Naive thymus-derived CD8-positive, alpha-beta T cell (primary cell): ENCODE measurements at places on chromosomes 4 and X.
A peak's percentile ranks its signal among the peaks of the same experiment; 100 is the strongest.

- DNase-seq, result peak; percentile 77
Measured at GRCh38 chr4:1693131-1693896, 9.2 kb upstream of the FAM53A start.

GRCh38 chr4:68476191-68476590 lies 28.9 kb downstream of the TMPRSS11E start:
- DNase-seq, result no peak

- no peak for DNase-seq
Measured at GRCh38 chr4:185598846-185599552, 63.7 kb upstream of the PDLIM3 start.

GRCh38 chrX:150569155-150569477 lies 695 bp downstream of the MTM1 start:
- peak; percentile 72 for DNase-seq

- no peak for DNase-seq
Measured at GRCh38 chr4:170008371-170008770, 17.8 kb downstream of the MFAP3L start.

- no peak for DNase-seq
Measured at GRCh38 chr4:105990933-105991332, 95.7 kb downstream of the NPNT start.

GRCh38 chr4:40702137-40702799 lies 47.5 kb upstream of the NSUN7 start:
- no peak for DNase-seq

DNA sequence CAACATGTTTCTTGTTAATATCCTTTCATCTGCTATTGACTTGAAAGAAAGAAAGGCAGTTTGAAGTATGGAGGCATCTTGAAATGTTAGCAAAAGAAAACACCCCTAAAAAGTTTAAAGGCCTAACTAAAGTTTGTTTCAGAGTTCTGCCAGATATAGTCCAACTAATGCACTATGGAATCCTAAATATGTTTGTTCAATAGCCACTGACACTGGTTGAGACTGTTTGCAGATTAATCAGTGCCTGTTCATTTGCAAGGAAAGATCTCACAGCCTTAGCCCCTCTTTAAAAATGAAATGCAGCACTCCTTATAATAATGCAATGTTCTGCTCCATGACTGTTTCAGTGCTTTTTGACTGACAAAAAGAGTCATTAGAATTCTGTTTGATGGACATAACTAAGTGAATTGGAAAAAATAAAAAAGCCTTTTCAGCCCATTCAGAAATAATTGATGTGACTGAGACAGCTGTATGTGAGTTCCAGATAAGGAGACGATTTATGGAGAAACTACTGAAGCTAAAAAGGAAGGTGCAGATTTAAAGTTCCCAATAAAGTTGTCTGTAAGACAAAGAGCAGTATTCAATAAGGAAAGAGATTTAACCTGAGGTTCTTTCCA lies 192.0 kb downstream of the PCDH7 start:
- DNase-seq, result no peak

DNA sequence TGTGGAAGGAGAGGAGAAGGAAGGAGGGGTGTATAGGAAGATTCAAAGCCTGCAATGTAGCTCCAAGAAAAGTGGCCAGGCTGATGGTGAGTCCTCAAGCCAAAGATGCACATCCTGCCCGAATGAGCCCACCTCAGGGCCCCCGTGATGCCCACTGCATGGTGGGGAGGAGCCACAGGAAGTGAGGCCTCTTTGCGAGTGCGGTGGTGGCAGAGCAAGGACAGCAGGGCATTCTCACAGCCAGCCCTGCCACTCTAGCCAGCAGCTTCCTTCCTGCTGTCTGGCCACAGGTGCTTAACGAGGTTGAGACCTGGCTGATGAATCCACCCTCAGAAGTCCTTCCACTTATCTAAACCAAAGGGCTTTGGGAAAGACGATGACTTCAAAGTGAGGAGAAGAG lies 55.8 kb downstream of the BCOR start:
- no peak for DNase-seq

- no peak for DNase-seq
Measured at GRCh38 chr4:98627531-98628257, 30.7 kb downstream of the TSPAN5 start.

DNA sequence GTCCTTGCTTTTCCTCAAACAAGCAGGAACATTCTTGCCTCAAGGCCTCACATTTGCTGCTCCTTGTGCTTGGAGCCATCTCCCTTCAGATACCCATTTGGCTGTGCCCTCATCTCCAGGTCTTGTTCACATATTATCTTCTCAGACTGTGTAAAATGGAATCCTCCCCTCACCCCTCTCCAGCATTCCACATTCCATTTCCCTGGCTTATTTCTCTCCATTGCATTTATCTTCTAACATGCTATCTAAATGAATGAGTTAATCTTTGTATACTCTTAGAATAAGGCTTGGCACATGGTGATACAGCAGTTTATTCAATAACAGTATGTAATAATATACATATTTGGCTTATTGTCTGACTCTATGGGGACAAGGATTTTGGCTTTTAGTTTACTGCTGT lies 8.8 kb upstream of the GALNT7 start:
- DNase-seq, result no peak

DNA sequence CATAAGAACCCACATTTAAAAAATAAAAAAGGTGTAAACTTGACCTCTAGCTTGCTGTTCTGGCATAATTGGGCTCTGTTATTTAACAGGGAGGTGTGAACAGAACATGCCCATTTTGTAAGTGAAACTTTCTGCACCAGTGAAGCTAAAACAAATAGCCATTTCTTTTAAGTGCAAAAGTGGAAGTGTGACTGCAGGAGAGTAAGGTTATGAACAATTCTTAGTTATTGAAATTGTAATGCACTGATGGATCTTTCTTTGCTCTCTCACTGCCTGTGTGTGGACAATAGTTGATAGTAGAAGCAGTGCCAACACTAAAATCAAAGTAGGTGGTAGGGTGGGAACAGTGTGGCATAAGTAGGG lies 12.6 kb downstream of the P2RY10 start:
- DNase-seq, result no peak

GRCh38 chrX:31165241-31166035 lies 93.6 kb upstream of the FTHL17 start:
- no peak for DNase-seq

DNA sequence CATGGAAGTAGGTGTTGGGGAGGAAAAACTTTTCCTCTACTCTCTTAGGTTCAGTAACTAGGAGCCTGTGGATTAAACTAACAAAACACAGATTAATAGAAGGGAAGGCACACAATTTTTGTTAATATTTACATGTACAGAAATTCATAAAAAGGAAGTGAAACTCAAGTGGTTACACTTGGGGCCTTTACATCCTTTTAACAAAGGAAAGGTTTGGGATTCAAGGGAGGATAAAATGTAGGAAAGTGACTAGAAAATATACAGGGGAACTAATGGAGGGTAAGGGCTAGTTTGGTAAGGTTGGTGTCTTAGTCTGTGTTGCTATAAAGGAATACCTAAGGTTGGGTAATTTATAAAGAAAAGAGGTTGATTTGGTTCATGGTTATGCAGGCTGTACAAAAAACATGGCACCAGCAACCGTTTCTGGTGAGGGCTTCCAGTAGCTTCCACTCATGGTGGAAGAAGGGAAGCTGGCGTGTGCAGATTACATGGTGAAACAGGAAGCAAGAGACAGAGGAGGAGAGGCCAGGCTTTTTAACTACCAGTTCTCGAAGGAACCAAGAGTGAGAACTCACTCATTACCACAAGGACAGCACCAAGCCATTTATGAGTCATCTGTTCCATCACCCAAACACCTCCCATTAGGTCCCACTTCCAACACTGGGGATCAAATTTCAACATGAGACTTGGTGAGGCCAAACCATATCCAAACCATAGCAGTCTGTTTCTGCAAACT lies 124.4 kb downstream of the CHRDL1 start:
- no peak for DNase-seq

DNA sequence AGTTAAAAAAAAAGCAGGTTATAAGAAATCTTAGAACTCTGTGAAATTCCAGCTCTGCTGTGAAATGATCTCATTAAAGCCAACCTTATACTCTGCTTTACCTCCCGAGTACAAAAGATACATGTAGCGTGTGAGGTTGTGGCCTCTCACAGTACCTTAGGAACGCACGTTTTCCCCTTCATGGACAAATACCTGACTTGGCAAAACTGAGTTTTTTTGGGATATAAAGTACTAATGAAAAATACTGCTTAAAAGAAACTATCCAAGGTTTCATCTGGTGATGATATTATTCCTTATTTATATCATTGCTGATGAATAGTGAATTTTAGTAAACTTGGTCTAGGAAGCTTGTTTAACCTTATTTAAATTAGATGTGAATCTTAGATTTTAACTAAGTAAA lies 48.9 kb downstream of the WWC2 start:
- DNase-seq, result no peak

DNA sequence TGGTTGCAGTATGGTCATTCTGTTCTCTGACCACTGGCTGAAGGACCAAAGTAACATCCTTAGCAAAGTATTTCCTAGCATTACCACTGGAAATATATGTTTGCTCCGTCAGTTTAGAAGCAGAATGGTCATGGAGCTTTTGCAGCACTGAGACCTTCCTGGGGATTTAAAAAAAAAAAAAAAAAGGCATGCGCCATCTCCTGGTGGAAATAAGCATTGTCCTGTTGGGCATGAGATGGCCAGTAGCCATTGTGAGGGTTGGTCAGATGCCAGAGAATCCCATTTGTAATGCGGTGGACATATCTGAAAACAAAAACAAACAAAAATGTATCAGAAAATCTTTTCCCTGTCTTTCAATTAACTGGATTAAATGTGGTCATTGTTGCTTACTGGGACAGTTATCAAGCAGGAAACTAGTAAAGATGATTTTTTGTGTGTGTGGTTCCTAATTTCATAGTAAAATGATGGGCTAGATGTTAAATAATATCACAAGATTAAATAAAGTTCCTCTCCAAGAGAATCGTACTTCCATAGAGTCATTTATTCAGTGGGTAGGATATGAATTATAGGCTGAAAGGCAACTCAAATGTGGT lies 139.6 kb downstream of the SOWAHB start:
- no peak for DNase-seq

DNA sequence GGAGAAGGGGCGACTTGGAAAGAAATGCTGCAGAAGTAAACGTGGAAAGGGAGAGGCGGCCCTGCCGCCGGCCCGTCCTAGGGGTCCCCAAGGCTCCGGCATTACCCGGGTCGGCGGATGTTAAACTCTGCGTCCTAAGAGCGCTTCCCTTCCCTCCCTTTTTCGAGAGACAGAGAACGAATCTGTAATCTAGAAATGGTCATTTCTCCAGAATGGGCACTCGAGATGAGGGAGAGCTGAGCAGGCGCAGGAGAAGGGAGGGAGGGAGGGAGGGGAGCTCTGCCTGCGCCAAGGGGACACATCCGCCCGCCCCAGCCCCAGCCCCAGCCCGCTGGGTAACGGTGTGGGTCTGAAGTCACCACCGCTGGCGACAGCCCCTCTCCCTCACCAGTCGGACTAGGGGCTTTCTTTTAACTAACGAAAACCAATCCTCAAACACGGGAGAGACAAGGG lies 1.7 kb downstream of the HCFC1 start:
- DNase-seq, result no peak

- no peak for DNase-seq
Measured at GRCh38 chr4:17511509-17511949, 361 bp downstream of the QDPR start.

- no peak for DNase-seq
Measured at GRCh38 chrX:30301208-30301607, 8.0 kb downstream of the NR0B1 start.

- no peak for DNase-seq
Measured at GRCh38 chr4:73037057-73037456, 32.5 kb downstream of the COX18 start.

DNA sequence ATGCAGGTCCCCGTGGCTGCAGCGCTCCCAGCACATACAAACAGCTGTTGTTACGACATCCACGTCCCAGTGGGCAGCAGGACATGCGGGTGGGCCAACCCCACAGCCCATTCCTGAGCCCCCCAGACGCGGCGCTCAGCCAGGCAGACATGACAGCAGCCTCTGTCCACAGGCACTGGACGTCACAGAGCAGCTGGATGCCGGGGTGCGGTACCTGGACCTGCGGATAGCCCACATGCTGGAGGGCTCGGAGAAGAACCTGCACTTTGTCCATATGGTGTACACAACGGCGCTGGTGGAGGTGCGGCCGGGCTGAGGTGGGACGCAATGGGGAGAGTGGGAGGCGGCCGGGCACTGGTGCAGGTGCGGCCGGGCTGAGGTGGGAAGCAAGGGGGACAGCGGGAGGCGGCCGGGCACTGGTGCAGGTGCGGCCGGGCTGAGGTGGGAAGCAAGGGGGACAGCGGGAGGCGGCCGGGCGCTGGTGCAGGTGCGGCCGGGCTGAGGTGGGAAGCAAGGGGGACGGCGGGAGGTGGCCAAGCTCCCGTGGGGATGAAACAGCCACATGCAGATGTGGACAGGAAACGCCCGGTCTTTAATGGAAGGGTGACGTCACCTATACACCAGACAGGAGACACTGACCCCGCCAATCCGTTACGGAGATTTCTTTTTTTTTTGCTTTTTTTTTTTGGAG lies 9.4 kb downstream of the PLCXD1 start:
- no peak for DNase-seq

DNA sequence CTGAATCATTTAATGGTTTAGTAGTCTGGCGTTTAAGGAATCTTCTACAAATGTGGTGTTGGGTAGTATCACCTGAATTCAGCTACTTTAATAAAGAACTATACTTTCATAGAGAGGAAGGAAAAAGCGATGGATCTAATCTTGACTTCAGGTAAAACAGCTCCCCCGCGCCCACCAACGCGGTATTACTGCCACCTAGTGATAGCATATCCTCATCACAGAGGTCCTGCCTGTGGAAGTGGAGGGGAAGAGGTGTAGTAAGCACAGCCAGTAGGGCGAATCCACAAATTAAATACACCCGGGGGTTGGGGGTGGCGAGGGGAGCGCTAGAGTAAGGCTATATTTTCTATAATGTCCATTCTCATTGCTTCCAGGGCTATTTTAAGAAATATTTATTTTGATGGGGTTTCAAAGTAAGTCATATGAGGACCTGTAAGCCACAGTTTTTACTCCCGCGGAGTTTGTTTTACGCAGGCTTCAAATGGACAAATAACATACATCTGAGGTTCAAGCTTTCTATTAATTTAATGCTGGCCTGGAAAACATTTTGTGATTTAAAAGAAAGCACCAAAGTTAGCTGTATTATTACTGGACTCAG lies 8.3 kb upstream of the DAPP1 start:
- peak; percentile 60 for DNase-seq

DNA sequence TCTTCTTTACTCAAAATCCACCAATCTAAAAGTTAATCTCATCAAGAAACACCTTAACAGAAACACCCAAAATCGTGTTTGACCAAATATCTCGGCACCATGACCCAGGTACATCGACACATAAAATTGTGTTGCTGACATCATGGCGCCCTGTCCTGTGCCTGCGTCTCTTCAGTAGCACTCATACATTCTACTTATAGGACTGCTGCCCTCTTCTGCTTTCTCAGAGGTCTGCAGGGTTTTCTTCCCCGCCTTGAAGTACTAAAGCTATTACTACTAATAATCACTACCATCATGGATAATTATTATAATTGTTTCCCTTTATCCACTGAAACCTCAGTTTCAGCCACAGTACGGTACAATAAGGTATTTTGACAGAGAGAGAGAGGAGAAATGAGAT lies 1403.1 kb upstream of the TENM3 start:
- no peak for DNase-seq

GRCh38 chr4:151908734-151909497 lies 148.1 kb upstream of the GATB start:
- DNase-seq, result no peak
